Motor neuron (in vitro differentiated cells): ENCODE measurements at places on chromosomes 16 and 17.

GRCh38 chr17:245611-246010 is 64.2 kb upstream of the DOC2B start:
- ATAC-seq, result no peak

GRCh38 chr16:974001-974601 is 3.3 kb upstream of the LMF1 start:
- ATAC-seq, result no peak

GRCh38 chr17:9977180-9977575 is 72.1 kb upstream of the RCVRN start:
- no peak for ATAC-seq

- ATAC-seq, result no peak
Measured at GRCh38 chr17:74049967-74050458, 153.5 kb upstream of the RPL38 start.

- ATAC-seq, result no peak
Measured at GRCh38 chr16:49597796-49598195, 224.2 kb downstream of the C16orf78 start.

- ATAC-seq, result peak; percentile 78
Measured at GRCh38 chr17:61412143-61412859, 12.7 kb downstream of the TBX2 start.

DNA sequence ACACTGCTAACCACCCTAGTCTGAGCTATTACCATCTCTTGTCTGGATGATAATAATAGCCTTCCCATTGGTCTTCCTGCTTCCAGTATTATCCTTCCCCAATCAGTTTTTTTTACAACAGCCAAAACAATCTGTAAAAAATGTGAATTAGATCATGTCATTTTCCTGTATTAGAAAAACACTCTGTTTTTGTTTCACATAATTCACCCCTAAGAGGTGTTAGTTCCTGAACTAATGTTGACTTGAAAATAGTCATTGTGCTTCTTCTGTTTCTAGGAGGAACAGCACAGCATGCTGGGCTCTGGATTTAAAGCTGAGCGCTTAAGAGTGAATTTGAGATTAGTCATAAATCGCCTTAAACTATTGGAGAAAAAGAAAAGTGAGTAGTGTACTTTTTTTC is 20.0 kb downstream of the IST1 start:
- ATAC-seq, result no peak

DNA sequence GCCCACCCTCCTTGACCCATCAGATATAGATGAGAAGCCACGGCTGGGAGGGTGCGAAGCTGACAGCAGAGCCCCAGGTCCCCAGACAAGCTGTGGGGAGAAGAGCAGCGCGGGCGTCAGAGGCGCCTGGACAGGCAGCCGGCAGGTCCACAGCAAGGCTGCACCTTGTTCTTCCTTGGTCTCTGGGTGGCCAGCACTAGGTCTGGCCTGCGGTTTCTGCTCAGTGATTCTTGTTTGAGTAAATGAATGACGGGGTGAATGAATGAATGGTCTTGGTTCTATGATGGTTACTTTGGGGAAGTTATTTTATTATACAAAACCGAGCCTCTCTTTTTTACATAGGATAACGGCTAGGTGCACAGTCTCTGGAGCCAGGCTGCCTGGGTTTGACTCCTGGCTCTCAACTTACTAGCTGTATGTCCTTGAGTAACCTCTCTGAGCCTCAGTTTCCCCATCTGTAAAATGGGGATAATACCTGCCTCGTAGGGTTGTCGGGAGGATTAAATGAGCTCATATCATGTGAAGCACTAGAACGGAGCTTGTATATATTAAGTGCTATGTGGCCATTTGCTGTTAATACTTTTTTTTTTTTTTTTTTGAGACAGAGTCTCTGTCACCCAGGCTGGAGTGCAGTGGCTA is 86.1 kb downstream of the RAB11FIP4 start:
- no peak for ATAC-seq

GRCh38 chr16:75107505-75107904 is 9.1 kb downstream of the LDHD start:
- no peak for ATAC-seq

- ATAC-seq, result no peak
Measured at GRCh38 chr17:70110443-70110880, 35.4 kb downstream of the KCNJ16 start.

DNA sequence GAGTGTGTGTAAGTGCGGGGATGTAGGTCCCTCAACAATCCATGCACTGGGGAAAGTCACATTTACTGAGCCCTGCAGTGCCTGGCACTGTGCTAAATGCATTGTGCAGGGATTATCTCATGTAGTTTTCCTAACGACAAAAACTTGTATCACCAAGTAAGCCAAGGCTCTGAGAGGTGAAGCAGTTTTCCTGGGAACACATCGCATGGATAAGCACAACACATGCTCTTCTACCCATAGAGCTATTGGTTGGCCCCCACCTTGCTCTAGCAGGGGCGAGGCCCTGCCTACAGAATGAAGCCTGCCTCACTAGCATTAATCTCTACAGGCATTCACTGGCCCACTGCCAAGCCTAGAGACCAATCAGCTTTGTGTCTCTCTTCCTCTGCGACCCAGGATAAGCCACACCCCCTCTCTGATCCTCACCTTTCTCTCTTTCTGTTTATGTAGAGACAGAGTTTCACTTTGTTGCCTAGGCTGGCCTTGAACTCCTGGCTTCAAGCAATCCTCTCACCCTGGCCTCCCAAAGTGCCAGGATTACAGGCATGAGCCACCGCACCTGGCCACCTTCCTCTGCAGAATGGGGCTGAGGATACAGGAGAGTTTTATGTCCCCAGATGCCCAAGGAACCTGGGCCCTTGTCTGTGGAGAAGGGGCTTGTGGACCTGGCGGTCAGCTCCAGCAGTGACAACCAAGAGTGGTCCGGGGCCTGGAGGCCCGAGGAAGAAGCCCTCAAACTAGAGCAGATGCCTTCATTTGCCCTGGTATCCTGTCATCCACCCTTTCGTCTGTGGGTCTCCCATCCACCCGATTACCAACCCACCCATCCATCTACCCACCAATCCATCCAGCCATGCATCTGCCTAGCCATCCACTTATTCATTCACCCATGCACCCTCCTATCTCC is 12.8 kb downstream of the CDH16 start:
- ATAC-seq, result peak; percentile 76

GRCh38 chr16:72126429-72126765 is 32.8 kb downstream of the DHX38 start:
- no peak for ATAC-seq

DNA sequence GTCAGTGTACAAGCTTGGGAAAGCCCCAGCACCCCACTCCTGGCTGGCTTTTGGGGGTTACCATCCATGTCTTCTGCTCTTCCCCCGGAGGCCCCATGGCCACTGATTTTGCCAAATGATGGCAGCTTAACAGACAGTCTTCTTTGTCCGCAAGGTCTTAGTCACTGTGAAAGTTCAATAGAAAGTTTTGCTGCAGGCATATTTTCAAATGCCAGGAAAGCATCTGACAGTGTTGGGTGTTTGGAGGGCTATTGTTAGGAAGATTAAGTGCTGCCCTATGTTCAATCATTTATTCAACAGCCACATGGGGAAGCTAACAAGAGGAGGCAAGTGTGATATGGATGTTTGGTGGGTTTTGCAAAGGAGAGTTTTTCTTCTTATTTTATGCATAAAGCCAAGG is 122.4 kb downstream of the TOX3 start:
- ATAC-seq, result no peak

- ATAC-seq, result no peak
Measured at GRCh38 chr17:75271955-75272847, 1.2 kb upstream of the MIF4GD start.

- ATAC-seq, result peak; percentile 32
Measured at GRCh38 chr17:50831471-50831928, 3.9 kb upstream of the WFIKKN2 start.

DNA sequence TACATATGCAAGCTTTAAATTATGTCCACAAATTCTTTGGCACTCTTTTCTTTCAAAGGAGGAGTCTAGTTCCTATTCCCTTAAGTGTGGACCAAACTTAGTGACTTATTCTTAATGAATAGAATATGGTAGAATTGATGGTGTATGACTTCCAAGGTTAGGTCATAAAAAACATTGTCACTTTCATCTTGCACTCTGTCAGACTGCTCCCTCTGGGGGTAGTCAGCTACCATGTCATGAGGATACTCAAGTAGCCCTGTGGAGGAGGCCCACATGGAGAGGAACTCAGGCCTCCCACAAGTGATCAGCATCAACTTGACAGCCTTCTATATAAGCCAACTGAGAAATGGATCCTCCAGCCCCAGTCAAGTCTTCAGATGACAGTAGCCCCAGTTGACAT is 58.0 kb upstream of the SCNN1B start:
- ATAC-seq, result no peak

GRCh38 chr16:83720981-83721380 is 86.8 kb upstream of the HSBP1 start:
- no peak for ATAC-seq
